Stomach (tissue), 19 donors: ENCODE measurements at places on chromosomes 2 and 18.
A peak's percentile ranks its signal among the peaks of the same experiment; 100 is the strongest.

DNA sequence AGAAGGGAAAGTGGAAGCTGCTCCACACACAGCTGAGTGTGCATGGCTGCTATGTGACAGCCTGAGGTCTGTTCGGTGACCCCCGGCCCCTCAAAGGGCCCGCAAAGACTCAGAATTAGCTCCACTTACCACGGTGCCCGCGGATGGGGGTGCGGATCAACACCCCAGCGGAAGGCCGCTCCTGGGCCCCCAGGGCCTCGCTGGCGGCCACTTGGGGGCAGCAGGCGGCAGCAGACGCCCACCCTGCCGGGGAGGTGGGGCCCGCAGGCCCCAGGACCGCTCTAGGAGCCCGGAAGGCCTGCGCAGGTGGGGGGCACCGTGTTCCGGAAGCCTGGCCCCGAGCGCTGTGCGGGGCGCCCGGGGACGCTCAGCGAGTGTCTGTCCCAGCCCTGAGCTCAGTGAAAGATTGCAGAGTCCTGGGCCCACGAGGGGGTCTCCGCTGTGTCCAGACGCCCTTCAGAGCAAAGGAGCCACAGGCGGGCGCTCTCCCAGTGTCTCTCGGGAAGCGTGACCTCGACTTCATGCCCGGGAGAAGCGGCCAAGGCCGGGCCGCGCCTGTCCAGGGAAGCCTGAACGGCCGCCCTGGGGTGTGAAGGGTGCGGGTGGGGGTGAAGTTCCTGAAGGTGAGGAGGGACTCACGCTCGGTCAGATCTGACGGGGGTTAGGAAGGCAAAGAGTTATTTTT, 118.7 kb downstream of the VAPA start:
- peak; percentile 79 for DNase-seq

- DNase-seq: no peak
Measured at GRCh38 chr2:131063501-131064283, 29.6 kb downstream of the FAM168B start.

GRCh38 chr2:160664603-160665140, 171.1 kb upstream of the RBMS1 start:
- no peak for DNase-seq

- no peak for DNase-seq
Measured at GRCh38 chr2:158644139-158644538, 151.0 kb upstream of the DAPL1 start.

DNA sequence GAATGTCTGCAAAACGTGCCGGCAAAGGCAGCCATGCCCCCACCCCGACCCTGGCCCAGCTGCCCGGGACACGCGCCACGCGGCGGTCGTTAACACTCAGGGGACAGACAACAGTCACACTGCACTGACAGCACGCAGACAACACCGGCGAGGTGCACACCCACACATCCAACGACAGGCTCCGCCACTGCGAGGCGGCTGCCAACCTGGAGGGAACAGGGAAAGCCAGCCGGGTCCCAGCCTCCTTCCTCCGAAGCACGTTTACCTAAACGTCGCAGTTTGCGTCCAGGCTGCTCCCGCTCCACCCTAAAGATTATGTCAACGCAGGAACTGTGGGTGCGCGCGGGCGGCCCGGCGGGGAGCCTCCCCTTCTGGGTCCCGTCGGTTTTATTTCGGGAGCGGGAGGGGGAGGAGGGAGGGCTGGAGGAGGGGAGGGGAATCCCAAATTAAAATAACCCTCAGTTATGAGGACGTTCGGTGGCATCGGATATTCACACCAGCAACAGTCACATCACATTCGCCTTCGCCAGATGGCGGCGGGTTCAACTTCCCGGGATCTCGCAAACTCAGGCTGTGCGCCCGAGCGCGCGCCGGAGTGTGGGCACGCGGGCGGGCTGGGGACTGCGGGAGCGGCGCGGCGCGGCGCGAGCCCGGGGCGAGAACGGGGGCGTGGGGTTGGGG, 644 bp downstream of the PTGR3 start:
- peak; percentile 52 for DNase-seq

DNA sequence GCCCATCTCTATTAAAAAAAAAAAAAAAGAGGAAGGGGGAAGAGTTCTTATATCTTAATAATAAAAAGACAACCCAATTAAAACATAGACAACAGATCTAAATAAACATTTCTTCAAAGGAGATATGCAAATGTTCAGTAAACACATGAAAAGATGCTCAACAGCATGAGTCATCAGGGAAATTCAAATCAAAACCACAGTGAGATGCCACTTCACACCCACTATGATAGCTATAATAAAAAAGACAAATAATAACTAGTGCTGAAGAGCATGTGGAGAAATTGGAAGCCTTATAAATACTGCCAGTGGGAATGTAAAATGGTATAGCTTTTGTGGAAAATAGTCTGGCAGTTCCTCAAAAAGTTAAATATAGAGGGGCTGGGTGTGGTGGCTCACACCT, 61.5 kb upstream of the CYP20A1 start:
- no peak for DNase-seq

- DNase-seq: no peak
Measured at GRCh38 chr2:96477458-96477857, 27.7 kb downstream of the NEURL3 start.
